Suppressor macrophage treated with lipopolysaccharide for 1 hour (primary cell): ENCODE measurements at places on chromosomes 5 and 9.

- DNase-seq = no peak
Observed at GRCh38 chr9:18689921-18690320, 216.0 kb downstream of the ADAMTSL1 start.

- no peak for DNase-seq
Observed at GRCh38 chr5:160929360-160929759, 77.3 kb upstream of the ATP10B start.

DNA sequence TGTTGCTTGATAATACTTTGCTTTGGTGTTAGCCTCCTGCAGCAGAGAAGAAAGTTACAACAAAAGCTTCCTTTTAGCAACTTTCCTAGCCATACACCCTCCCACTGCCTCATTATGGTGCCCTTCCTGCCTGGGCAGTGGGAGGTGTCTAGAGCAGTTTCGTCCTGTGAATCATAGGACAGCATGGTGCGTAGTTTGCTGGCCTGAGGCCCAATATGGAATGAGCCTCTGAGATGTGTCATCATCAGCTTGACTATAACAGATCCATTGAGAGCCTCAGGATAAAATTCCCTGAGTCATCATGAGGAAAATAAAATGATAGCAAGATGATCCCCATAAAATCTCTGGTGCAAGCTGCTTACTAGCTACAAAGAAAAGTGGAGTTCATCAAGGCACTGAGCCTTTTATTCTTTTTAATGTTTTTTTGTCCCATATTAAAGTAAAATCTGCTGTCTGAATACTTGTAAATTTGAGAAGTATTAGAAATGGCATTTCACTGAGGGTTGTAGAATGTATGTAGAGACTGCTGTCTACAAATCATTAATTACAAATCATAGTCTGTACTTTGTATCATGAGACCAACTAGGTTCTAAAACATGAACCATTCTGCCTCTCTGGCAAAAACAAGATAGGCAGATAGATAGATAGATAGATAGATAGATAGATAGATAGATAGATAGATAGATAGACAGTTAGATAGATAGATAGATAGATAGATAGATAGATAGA lies 303.0 kb upstream of the PDE4D start:
- peak; percentile 77 for DNase-seq

GRCh38 chr5:179901915-179902762 lies 5.6 kb downstream of the TBC1D9B start:
- no peak for DNase-seq

- DNase-seq = no peak
Observed at GRCh38 chr9:110541950-110542349, 37.6 kb downstream of the SVEP1 start.

- DNase-seq = peak; percentile 18
Observed at GRCh38 chr5:133267601-133268000, 215.8 kb downstream of the HSPA4 start.

DNA sequence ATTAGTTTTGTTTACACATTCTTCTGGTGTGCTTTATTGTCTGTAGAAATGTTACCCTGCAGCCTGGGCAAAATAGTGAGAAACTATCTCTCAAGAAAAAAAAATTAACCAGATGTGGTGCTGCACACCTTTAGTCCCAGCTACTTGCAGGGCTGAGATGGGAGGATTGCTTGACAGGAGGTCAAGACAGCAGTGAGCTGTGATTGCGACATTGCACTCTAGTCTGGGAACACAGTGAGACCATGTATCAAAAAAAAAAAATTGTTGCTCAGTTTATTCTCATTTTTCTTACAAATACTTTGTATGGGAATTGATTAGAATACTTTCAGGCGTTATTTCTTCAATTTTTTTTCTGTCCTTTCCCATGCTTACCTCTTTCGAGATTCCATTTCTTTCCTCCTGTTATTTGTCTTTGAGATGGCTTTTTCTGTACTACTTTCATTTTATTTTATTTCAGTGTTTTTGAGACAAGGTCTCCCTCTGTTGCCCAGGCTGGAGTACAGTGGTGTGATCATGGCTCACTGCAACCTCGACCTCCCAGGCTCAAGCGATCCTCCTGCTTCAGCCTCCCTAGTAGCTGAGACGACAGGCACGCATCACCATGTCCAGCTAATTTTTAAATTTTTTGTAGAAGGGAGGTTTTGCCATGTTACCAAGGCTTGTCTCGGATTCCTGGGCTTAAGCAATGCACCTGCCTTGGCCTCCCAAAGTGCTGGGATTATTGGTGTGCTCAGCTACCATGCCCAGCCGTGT lies 24.9 kb downstream of the TENT2 start:
- no peak for DNase-seq

DNA sequence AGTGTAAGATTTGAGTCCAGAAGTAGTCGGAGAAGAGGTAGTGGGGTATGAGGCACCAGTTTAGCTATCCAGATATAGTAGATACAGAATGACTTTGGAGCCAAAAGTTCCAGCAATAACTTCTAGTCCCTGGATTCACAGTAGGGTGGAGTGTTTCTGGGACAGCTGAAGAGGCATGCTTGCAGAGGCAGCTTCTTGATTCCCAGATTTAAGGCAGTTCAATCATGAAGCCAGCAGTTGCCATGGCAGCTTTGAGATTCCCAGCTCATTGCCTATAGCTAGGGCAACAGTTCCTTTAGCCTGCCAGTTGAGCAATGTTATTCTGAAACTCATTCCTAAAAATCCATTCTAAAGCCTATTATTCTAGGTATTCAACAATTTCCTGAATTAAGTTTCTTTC lies 79.2 kb downstream of the LIX1 start:
- no peak for DNase-seq

DNA sequence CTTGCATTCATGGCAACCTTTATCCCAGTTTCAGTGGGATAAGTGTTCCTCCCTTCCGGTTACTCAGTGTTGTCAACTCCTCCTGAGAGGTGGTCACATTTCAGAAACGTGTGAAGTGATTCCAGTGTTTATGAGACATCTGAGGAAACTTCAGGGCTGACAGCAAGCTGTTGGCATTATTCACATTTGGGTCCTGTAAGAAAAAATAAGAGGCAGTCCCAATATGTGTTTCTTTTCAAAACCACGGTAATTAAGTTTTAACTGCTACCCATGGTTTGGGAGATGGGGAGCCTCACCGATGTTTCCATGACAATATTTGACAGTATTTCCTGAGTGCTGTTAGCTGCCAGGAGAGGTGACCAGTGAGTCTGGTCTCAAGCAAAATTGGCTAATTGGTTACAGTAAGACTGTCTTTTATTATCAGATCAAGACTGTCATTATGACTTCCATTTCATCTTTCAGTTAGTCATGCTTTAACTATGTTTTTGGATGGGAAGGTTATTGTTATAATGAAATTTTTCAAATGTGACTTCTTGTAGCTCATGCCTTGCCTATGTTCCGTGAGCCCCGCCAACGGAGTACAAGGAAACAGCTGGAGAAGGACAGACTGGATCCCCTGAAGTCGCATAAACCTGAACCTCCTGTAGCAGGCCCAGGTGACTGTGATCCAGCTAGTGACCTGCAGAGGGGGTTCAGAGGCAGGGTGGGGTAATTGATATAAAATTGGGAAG lies 115.3 kb downstream of the GDNF start:
- DNase-seq = no peak

- DNase-seq = peak; percentile 23
Observed at GRCh38 chr9:131277287-131277909, 1.1 kb upstream of the FAM78A start.

- peak; percentile 0 for DNase-seq
Observed at GRCh38 chr9:70861376-70861775, 260.0 kb downstream of the TRPM3 start.

DNA sequence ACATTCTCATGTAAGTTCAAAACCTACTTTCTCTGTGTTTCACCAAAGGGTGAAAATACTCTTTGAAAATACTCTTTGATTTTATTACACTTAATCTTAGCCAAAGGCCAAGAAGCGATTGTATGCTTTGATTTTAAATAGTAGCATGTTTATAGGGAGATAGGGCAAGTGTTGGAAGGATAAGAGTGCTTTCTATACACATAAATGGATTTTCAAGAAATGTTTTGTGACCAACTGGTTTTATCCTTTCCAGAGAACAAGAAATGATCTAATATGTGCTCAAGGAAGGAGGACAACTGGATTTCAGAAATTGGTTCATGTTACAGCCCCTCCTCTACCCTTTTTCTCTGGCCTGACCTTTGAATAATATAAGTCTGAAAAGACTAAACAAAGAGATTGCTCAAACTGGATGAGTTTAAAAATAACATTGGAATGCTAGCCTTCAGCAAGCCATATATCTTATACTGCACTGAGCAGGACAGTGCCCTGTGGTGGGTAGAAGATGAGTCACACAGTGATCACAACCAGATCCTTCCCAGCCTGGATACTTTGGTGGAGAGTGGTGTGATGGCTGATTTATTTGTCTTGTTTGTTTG lies 13.1 kb downstream of the PALM2AKAP2 start:
- no peak for DNase-seq

GRCh38 chr5:152717393-152717792 lies 312.3 kb upstream of the NMUR2 start:
- no peak for DNase-seq

DNA sequence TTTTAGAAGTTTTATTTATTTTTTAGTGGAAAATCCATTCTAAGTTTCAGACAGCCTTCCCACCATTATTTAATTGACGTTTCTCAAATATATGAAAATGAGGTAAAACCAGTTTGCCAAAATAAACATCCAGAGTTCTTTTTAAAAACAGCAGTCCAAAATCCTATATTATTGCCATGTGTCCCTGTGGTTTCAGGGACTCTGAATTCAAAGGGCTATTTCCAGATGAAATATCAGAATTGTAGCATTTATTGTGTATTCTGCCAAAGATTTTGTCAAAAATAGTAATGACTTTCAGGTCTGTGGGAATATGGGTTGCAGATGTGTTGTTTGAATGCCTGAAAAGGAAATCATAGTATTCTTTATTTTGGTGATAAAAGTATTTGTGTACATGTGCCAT lies 41.6 kb downstream of the XRCC4 start:
- no peak for DNase-seq

DNA sequence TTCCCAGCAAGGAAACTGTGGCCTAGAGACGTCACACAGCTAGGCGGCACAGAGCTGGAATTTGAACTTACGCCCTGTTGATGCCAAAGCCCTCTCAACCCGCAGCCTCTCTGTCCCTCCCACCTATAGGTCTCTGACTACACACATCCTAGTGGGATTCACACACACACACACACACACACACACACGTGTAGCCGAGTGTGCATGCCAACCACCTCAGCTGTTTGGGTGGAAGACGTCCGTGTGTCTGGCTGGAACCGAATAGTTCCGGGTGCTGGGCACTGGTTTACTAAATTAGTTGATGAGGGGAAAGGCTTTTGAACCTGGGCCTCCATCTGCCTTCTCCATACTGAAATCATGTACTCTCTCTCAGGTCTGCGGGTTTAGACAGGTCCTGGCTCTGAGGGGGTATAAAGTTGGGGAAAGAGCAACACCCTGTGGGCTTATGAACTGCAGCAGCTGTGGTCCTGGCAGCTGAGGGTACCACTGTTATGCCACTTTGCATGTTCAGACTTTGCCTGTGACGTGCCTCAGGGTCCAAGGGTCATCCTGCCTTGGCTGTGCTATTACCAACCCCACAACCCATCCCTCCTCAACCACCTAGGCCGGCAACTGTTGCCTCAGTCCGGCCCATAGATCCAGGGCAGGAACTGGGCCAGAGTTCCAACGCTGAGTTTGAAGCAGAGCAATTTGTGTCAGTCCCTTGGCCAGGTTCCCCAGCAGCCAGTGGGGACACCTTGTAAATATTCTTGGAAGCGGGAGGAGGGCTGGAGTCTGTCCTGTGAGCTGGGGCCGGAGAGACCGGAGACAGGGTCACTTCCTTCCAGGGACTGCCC lies 50.5 kb downstream of the PSD2 start:
- no peak for DNase-seq

DNA sequence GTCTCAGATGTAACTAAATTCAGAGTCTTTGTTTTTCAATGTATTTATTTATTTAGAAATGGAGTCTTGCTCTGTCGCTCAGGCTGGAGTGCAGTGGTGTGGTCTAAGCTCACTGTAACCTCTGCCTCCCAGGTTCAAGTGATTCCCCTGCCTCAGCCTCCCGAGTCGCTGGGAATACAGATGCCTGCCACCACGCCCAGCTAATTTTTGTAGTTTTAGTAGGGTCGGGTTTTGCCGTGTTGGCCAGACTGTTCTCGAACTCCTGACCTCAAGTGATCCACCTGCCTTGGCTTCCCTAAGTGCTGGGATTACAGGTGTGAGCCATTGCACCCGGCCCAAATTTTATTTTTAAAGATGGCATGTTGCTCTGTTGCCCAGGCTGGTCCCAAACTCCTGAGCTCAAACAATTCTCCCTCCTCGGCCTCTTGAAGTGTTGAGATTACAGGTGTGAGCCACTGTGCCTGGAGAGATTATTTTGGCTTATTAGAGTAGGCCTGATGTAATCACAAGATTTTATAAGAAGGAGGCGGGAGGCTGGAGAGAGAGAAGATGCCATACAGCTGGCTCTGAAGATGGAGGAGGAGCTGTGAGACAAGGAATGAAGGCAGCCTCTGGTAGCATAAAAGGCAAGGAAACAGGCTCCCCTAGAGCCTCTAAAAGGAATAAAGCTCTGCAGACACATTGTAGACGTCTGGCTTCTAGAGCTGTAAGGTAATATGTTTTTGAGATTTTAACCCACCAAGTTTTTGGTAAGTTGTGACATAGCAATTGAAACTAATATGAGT lies 12.9 kb upstream of the KLF9 start:
- DNase-seq = no peak

DNA sequence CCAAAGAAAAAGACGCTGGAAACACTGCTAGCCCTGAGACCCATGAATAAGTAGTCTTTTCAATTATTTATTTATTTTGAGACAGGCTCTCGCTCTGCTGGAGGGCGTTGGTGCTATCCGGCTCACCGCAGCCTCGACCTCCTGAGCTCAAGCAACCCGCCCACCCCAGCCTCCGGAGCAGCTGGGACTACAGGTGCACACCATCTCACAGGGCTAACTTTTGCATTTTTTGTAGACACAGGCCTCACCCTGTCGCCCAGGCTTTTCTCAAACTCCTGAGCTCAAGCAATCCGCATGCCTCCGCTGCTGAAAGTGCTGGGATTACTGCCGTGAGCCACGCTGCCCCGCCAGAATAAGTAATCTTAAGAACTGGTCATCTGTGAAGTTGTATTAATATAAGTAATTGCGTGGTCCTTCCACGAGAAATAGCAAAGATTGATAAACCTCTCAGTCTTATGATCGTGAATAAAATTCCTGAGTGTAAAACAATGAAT lies 1.6 kb downstream of the ANXA2R start:
- DNase-seq = no peak

DNA sequence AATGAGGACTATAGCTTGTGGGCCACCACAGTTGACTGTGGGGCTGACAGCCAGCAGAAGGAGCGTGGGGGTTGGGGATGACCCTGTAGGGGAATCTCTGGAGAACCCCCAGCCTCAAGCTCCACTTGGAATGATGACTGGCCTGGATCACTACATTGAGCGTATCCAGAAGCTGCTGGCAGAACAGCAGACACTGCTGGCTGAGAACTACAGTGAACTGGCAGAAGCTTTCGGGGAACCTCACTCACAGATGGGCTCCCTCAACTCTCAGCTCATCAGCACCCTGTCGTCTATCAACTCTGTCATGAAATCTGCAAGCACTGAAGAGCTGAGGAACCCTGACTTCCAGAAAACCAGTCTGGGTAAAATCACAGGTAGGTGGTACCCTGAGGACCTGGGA lies 128.4 kb upstream of the DMRT1 start:
- DNase-seq = no peak
